Panc1 (cell line): ENCODE measurements at places on chromosomes 13 and 19.

- no peak for DNase-seq
Observed at GRCh38 chr19:46954993-46955812, 64.4 kb upstream of the NPAS1 start.

GRCh38 chr19:30150626-30151025 is 208.6 kb downstream of the URI1 start:
- DNase-seq = no peak

GRCh38 chr19:51156710-51157109 is 14.6 kb downstream of the SIGLEC7 start:
- DNase-seq = no peak

DNA sequence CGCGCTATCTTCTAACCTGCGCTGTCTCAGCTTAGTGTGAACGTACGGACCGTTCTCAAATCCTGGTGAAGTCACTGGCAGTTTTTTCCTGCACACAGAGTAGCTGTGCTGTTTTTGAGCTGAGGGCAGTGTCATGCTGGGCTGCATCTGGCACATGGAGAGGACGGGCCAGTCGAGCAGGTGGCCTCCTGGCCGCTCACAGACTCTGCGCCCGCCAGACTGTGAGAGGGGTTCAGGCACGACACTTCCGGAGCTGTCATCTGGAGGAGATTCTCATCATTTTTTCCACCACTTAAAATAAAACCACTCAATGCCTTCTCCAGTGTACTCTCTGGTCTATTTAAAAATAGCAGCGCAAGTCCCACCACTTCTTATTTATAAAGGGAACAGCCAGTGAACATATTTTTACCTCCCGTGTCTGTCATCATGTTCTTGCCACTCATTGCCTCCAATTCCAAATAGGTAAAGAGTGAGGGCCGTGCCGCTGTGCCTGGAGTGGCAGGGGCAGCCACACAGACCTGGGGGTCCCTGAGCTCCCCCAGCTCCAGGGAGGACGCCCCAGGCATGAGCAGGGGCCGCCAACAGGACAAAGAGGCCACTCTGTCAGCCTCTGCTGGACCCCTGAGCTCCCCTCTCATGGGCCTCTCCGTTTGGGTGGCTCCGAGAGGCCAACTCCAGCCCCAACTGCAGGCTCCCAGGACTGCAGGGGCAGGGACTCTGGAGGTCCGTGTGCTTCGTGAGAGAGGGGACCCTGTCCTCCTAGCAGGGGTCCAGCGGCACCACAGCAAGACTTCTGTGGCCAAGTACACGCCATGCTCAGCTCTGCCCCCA is 36.9 kb upstream of the GRTP1 start:
- DNase-seq = no peak

DNA sequence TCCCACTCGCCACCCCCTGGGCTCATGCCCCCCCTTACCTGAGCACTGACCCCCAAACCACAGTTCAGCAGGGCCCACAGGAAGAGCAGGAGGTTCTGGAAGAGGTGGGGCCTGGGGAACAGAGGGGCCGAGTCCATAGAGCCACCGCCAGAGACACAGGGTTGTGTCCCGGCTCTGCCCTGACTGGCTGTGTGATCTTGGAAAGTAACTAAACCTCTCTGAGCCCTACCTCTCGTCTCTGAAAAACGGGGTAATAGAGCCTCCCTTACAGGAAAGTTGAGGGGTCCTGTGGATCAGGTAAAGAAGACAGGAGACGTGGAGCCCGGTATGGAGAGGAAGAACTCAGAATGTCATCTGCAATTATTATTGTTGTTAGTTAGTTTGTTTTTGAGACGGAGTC is 2.0 kb downstream of the ADAMTSL5 start:
- DNase-seq = no peak

- no peak for DNase-seq
Observed at GRCh38 chr13:31154939-31155338, 6.8 kb downstream of the HSPH1 start.

DNA sequence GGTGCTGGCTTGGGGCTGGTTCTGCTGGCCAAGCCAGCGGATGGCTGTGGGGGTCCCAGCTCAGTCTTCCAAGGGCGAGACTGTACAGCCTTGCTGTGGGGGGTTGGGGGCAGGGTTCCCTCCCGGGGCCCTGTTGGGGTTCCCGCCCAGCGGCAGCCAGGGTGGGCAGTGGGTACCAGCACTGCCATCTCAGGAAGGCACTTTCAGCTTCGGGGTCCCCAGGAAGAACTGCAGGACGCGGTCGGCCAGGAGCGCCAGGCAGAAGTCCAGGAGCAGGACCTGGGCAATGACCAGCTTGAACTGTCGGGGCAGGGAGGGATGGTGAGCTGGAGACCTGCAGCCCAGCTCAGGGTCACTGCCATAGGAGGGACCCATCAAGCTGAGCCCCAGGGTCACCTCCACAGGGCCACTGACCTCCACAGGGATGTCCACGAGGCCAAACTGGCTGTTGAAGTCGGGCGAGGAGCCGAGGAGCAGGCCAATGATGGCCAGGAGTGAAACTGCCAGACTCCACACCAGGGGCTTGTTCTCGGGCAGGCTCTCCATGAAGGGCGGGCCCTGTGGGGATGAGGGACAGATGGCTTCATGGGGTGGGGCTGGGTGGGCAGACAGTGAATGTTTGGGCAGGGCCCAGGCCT is 1.9 kb upstream of the GMIP start:
- DNase-seq = no peak

DNA sequence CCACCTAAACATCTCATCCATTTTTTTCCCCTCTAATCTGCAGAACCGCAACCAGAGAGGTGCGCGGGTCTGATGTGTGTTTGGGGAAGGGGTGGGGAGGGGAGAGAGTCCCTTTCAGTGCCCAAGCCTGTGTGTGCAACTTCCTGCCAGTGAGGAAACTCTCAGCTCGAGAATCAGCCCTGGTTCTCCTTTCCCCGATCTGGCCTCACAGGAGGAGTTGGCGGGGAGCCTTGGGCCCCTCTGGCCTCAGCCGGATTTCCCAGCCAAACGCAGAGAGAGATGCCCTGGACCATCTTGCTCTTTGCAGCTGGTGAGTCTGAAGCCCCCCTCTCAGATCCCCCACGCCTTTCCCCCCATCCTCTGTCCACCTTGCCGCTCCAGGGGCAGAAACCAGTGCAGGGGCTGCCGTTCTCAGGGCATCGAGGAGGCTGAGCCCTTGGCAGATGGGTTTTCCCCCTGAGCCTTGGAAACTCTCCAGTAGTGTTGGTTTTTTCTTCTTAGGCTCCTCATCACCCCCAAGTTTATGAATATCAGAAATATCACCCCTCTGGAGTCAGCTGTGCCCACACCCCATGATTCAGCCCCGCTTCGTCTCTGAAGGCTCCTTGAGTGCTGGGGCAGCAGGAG is at the start of gene C19orf38:
TSS of gene C19orf38 (plus strand) at position 186 of the 627 bp plus-strand sequence. CDS start at position 280, 94 bp downstream.
- DNase-seq = no peak

DNA sequence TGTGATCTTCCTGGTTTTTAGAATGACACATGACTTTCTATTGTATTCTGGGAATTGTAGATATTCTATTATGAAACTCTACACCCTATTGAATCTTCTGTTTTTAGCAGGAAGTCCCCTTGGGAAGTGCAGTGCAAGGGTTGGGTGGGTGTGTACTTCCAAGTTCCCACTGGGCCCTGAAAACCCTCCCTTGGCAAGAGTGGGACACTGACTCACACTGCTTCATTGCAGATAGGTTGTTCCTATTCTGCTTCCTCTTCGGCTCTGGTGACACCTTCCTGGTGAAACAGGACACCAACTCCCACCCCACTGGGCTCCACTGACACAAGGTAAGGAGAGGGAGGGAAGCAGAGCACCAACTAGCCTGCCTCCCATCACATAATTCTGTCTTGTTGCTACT is 121.8 kb downstream of the KCTD12 start:
- DNase-seq = no peak

GRCh38 chr13:62483774-62484173 is 1068.1 kb upstream of the PCDH20 start:
- DNase-seq = no peak

DNA sequence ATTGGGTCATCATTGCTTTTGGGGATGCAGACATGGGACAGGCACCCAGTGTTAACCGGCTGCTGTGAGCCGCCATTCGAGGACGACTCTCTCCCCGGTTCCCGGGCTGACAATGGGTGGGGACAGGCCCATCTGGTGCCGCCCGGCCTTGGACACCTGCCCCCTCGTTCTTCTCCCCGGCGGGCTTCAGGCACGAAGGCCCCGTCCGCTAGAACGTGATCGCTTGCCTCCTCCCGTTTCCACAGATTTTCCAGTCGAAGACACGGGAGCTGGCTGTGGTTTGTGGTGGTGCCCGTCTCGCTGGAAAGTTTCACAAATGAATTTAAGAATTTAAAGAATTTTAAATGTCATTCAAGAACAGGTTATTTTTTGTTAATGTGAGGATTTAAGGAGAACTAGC is 2.0 kb downstream of the PALM start:
- no peak for DNase-seq

DNA sequence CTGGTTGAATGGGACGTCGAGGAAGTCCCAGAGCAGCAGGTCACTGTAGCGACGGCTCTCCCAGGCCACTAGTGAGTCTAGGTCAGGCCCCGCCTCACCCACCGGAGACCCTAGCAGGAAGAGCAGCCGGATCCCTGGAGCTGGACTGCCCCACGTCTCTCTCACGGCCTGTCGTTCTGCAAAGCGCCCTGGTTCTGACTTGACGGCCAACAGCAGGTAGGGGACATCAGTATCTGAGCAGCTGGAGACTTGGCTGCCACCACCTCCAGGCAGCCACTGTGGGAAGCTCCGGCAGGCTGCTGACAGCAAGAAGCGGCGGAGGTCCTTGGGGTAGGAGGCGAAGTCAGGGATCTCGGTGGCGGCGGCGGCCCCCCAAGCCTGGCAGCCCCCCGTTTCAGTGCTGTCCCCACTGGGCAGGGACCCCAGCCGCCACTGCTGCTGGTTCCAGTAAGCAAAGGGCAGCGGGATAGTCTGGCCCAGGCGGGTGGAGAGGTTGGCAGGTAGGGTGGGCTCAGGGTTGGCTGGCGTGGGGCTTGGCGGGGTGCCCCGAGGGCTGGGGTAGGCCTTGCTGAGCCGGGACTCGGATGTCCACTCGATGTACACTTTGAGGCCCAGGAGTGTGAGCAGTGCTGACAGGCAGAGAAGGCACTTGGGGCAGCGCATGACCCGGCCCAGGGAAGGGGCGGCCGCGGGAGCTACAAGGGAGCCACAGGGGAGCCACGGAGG is 895 bp downstream of the B3GNT8 start:
- DNase-seq = no peak

GRCh38 chr19:42074513-42075363 is 1.2 kb upstream of the ZNF574 start:
- DNase-seq = no peak

DNA sequence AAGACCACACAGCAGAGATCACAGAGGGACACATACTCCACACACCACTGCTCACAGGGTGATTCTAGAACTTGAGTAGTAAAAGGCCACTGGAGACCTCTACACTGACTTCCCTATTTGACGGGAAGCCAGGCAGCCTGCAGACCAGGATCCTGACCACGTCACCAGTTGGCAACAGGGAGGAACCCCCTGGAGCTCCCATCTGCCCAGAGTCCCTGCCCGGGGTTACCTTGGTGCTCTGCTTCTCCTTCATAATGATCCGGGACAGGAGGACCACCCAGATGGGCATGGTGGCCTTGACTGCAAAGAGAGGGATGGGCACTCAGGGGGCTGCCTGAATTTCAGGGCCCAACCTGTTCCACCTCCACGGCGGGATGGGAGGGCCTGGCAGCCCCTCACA is 932 bp downstream of the SLC35E1 start:
- DNase-seq = no peak

DNA sequence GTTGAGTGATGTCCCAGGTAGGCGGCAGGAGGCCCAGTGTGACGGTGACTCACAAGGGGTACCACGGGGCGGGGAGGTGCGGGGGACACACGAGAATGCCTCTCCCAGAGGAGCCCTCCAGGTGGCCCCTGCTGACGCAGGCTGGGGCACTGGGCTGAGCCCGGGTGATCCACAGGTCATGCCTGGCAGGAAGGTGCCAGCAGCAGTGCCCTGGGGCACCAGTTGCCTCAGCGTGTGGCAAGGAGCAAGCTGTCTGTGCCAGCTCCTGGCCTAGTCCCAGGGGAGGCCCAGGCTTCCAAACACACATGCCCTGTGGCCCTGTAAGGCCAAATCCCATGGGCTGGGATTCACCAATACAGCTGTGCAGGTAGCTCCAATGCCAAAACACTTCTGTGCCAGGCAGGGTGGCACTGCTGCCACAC is 28.0 kb downstream of the AKT2 start:
- no peak for DNase-seq

DNA sequence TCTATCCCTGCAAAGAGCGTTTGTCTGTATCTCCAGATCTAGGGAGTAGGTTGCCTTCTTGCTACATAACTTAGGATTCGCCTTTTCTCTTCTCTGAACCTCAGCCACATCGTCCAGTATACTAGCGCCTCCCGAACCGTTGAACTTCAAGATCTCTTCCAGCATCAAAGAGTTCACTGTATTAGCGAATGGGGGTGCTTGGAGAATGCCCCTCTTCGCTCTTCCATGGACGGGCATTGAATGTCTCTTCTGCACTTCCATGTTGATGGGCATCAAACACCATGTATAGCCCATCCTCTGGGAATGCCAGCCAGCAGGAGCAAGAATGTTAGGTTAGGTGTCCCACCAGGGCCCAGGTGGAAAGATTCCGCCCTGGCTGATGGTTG is 575 bp upstream of the OXGR1 start:
- no peak for DNase-seq

DNA sequence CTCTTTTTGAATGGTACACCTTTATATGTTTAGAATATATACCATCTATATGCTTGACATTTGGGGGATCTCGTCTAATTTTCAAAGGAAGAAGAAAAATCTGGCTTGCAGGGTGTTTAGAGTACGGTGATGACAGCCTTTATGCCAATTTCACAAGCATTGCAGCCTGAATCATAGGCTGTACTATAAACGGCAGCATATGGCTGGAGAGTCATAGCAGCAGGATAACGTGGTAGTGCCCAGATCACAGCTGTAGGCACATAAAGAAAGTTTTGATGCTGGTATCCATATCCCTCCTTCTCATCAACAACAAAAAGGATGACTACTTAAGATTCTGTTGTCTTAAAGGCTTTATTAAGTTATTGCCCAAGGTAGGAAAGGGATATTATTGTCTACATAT is 253.0 kb downstream of the PCDH9 start:
- no peak for DNase-seq

GRCh38 chr13:99975626-99976025 is 4.1 kb upstream of the ZIC5 start:
- DNase-seq = no peak

DNA sequence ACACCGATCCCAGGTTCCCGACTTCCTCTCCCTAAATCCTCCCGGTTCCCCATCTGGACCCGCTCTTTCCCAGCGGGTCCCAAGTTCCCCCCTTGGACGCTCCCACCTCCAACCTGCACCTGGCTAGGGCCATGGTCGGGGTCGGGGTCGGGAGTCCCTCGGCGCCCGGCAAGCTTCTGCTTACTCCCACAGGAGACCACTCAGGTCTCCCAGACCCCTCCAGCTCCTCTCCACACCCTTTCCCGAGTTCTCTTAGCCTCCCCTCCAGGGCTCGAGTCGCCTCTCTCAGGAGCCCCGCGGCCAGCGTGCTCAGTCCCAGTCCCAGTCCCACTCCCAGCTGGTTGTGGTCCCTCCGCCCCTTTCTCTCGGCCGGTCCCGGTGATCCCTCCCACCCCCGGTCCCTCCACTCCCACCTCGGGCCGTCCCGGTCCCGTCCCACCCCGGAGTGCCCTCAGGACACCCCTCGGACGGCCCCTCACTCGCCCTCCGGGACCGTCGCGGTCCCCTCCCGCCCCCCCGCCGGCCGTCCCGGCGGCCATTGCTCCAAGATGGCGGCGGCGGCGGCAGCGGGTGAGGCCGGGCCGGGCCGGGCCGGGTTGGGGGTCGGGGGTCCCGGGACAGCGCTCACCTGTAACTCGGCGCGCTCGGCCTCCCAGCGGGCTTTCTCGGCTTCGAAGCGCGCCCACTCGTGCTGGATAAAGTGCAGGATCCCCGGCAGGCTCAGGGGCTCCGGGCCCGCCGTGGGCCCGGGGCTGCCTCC is at the start of gene FKRP:
TSS of gene FKRP (plus strand) at position 537 of the 760 bp plus-strand sequence. CDS start 9,394 bp downstream, outside the sequence.
- no peak for DNase-seq

- DNase-seq = no peak
Observed at GRCh38 chr19:5801796-5802619, 2.9 kb upstream of the NRTN start.
